Ovary (tissue), 10 donors: ENCODE measurements at places on chromosomes 7 and 10. TPM values are rescaled to one million over a fixed set of nuclear protein-coding genes. Genes with fewer than 3 reads are reported as not detected.

SH2D4B gene
- total RNA-seq: 0.10 TPM

DNA sequence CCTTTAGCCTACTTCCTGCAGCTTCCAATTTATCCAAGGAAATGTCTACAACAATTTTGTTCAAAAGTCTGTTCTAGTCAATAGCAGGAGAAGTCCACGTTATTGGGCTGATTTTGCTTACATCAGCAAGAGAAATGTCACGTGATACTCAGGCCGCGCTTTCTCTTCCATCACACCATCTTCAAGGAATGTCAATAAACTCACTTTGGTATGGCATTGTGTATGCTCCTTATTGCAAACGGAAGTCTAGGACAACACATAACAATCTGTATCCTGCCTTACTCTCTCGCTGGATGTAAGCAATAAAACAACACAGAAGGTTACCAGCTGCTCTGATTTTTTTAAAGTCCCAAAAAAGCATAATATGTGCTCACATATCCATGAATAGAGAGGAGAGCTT, 17.1 kb upstream of the STK17A start:
- no peaks in the 10 kb centered on the region for H3K4me1 ChIP-seq
- DNase-seq: no peak
- no peak overlapping the region for H3K27ac ChIP-seq

DLX5 gene
- total RNA-seq: 0.27 TPM

SPDYE11 gene
- not detected for total RNA-seq

- no peaks in the 10 kb centered on the region for H3K27me3 ChIP-seq
- no peak overlapping the region for H3K27ac ChIP-seq
- H3K36me3 ChIP-seq: no peaks in the 10 kb centered on the region
- H3K4me3 ChIP-seq: no peak overlapping the region
- no peaks in the 10 kb centered on the region for H3K4me1 ChIP-seq
Measured at GRCh38 chr10:100151723-100152300, 34.0 kb downstream of the ERLIN1 start.

- no peaks in the 10 kb centered on the region for H3K4me1 ChIP-seq
- H3K4me3 ChIP-seq: no peak overlapping the region
- no peak overlapping the region for H3K27ac ChIP-seq
Measured at GRCh38 chr10:22308390-22308789, 7.8 kb upstream of the COMMD3 start.

GRCh38 chr10:104333032-104333727, 5.1 kb downstream of the ITPRIP start:
- H3K4me1 ChIP-seq: peaks cover 37% of the 10 kb centered on the region
- peak; percentile 30 for DNase-seq
- H3K27ac ChIP-seq: peak overlapping the region; percentile 86
- no peaks in the 10 kb centered on the region for H3K27me3 ChIP-seq

PPP1R17 gene
- total RNA-seq: not detected

DNA sequence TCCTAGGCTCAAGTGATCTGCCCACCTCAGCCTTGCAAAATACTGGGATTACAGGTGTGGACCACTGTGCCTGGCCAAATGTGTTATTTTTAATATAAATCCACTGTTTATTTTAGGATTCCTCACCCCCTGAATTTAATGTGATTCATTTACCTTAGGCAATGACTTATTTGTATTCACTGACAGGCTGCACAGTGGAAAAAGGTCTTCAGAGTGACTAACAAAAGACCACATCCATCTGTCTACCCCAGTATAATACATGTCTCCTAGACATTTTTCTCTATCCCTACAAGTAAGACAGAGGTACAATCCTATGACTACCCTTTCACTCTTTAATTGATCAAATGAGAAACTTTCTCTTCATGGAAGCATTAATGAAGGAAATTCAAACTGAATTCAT, 230.2 kb downstream of the AHR start:
- H3K36me3 ChIP-seq: no peaks in the 10 kb centered on the region
- no peaks in the 10 kb centered on the region for H3K27me3 ChIP-seq
- no peak overlapping the region for H3K27ac ChIP-seq

DNA sequence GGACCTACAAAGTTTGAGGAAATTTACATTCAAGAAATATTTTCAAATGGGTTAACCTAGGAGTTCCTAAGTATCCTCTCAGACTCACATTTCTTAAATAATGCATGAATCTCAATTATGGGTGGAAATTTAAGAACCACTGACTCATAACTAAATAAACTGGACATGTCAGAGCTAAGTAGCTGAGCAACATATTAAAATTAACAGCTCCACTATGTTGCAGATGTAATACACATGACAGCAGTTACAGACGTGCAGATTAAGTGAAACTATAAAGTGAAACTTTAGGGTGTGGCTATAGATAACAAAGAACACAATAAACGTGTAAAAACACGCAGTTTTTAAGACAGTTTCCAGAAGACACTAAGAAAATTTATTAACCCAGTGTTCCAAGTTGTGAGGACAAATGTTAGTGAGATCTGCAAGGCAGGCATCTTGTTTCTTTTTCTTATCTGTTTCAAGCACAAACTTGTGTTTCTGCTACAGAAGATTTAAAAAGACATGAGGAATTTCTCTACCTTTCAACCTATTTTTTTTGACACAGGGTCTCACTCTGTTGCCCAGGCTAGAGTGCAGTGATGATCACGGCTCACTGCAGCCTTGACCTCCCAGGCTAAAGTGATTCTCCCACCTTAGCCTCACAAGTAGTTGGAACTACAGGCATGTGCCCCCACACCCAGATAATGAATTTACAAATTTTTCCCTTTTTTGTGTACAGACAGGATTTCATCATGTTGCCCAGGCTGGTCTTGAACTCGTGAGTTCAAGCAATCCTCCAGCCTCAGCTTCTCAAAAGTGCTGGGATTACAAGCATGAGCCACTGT, 25.3 kb downstream of the DNMBP start:
- no peaks in the 10 kb centered on the region for H3K36me3 ChIP-seq
- no peak overlapping the region for H3K4me3 ChIP-seq
- H3K27ac ChIP-seq: peak overlapping the region; percentile 89
- DNase-seq: no peak
- no peaks in the 10 kb centered on the region for H3K27me3 ChIP-seq

DNA sequence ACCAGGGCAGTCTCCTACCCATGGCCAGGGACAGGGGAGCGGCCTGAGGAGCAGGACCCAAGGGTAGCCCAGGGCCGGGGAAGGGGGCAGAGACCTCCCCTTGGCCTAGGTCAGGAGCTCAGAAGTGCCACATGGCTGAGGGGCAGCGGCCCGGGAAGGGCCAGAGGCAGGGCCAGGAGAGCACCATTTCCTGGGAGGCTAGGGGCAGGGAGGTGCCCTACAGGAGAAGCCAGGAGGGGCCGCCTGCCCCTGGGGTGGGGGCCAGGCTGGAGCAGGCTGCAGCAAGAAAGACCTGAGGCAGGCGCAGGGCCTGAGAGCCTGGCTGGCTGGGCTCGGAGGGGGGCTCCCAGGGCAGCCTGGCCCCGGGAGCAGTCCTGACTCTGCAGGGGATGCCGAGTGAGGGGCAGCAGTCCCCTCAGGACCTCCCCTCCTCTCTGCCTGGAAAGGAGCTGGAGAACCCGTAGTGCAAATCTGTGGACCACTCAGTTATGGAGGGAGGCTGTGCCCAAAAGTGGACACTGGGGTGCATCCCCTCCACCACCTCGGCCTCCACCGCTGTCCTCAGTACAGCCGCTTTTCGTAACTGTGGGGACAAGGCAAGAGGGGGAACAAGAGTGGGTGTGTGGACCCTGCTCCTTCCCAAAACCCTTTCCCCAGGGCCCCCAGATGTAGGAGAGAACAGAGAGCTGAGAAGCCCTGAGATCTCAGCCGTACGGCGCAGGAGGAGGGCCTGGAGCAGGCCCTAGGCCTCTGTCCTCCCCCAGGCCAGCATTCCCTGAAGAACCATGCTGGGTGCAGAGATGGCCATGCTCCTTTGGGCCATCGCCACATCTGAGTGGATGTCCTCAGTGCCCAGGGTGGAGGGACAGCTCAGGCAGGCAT, 17.1 kb downstream of the IMPDH1 start:
- no peaks in the 10 kb centered on the region for H3K4me1 ChIP-seq
- H3K4me3 ChIP-seq: no peak overlapping the region
